Osteocyte (in vitro differentiated cells): ENCODE measurements at places on chromosomes 6 and 20. TPM values are rescaled to one million over a fixed set of nuclear protein-coding genes. Genes with fewer than 3 reads are reported as not detected.

The BPIFB2 gene
- not detected in 2 replicates for total RNA-seq

The DEFB116 gene
- total RNA-seq, result not detected in 2 replicates

The EMILIN3 gene
- 1.5 and 2.1 TPM in 2 replicates for total RNA-seq

DNA sequence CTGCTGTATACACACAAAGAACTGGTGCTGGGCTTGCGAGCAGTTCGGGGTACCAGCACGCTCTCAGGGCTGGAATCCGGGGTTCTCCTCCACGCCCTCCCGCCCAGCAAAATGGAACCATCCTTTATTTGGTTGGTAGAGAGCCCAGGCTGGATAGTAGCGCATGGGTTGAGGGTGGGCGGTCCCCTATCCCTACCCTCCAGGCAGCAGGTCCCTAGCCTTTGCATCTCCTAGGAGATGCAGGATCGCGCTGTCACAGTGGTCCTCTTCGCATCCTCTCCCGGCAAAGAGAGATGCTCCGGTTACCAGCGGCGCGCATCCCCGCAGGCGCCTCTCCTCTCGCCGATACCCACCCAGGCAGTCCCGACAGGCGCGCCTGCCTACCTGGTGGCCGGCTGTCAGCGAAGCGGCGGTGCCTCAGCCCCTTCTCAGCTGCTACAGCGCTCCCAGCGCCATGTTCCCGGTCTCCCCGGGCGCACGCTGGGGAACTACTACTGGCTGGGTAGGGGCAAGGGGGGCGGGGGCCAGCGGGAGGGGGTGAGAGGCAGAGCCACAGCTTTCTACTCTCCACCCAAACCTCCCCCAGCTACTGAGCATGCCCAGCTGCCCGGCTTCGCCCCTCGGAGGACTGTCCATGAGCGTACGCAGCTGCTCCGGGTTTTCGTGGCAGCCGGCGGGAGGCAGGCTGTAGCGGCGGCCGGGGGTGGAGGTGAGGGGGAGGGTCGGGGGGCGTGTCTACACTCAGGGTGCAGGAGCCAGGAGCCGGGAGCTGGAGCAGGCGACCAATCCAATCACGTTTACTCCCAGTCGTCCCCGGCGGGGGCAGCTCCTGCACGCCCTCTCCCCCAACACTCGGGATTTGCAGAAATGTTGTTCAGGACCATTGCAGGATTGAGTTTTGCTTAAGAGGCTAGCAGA is at the start of gene PAK5:
PAK5 (minus strand) TSS at position 699 of the 918 bp plus-strand sequence. CDS start 194,748 bp downstream, outside the sequence.
- no peak for DNase-seq

DNA sequence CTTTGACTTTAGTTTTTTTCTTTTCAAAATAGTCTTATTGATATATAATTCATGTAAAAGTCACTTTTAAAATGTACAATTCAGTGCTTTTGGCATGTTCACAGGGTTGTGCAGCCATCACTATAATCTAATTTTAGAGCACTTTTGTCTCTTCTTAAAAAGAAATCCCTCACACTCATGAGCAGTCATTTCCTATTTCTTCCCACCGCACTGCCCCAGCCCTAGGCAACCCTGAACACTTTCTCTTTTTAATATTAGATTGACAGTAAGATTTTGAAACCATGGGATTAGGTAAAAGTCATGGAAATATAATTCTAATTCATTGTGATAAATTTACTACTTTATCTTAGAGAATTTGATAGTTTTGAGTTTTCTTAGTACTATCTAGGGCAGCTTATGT is 309.4 kb downstream of the UTRN start:
- no peak for DNase-seq

- DNase-seq, result no peak
Measured at GRCh38 chr20:31590717-31591225, 14.3 kb upstream of the ID1 start.
